ENCODE measurements at places on chromosomes 5 and 9. TPM values are rescaled to one million over a fixed set of nuclear protein-coding genes. Genes with fewer than 3 reads are reported as not detected.

FOXD1 gene
- total RNA-seq, result 0.73 TPM

TMC1 gene
- total RNA-seq, result 0.95 TPM

IFNA8 gene
- total RNA-seq, result not detected

DAB2 gene
- total RNA-seq, result 5.0 TPM

MAP1B gene
- 120 TPM for total RNA-seq

GNA14 gene
- total RNA-seq, result 3.2 TPM

C9orf153 gene
- 0.65 TPM for total RNA-seq

MED27 gene
- total RNA-seq, result 32.7 TPM

PCDHB4 gene
- 1.4 TPM for total RNA-seq

RALGPS1 gene
- 22.9 TPM for total RNA-seq

TMEM167A gene
- 164 TPM for total RNA-seq

SHISAL2B gene
- 8.6 TPM for total RNA-seq

SLCO4C1 gene
- total RNA-seq, result 4.5 TPM

CCNO gene
- total RNA-seq, result 0.41 TPM

SLC24A2 gene
- total RNA-seq, result 6.4 TPM

PRDM9 gene
- total RNA-seq, result not detected

STPG3 gene
- not detected for total RNA-seq

PPP3R2 gene
- not detected for total RNA-seq

DIRAS2 gene
- 0.11 TPM for total RNA-seq

ADRB2 gene
- 0.65 TPM for total RNA-seq

TAF11L5 gene
- total RNA-seq, result not detected

PCDHGA5 gene
- total RNA-seq, result 1.3 TPM

BARHL1 gene
- not detected for total RNA-seq

G3BP1 gene
- total RNA-seq, result 529 TPM

SGCD gene
- 0.04 TPM for total RNA-seq

SHOC1 gene
- total RNA-seq, result not detected

CTSV gene
- 113 TPM for total RNA-seq

KLHL3 gene
- 10.5 TPM for total RNA-seq

C5orf58 gene
- 1.6 TPM for total RNA-seq

All from H1 (cell line).